ENCODE measurements at places on chromosomes 5 and 9. TPM values are rescaled to one million over a fixed set of nuclear protein-coding genes. Genes with fewer than 3 reads are reported as not detected.

- DNase-seq: no peak
Observed at GRCh38 chr9:113375057-113376023, 1.4 kb downstream of the HDHD3 start.

- no peak for DNase-seq
Observed at GRCh38 chr5:33671700-33672291, 220.0 kb downstream of the ADAMTS12 start.

The NTRK2 gene
- not detected for total RNA-seq

The C5orf46 gene
- not detected for total RNA-seq

GRCh38 chr9:21294904-21295538, 10.1 kb downstream of the IFNA5 start:
- no peak for DNase-seq

DNA sequence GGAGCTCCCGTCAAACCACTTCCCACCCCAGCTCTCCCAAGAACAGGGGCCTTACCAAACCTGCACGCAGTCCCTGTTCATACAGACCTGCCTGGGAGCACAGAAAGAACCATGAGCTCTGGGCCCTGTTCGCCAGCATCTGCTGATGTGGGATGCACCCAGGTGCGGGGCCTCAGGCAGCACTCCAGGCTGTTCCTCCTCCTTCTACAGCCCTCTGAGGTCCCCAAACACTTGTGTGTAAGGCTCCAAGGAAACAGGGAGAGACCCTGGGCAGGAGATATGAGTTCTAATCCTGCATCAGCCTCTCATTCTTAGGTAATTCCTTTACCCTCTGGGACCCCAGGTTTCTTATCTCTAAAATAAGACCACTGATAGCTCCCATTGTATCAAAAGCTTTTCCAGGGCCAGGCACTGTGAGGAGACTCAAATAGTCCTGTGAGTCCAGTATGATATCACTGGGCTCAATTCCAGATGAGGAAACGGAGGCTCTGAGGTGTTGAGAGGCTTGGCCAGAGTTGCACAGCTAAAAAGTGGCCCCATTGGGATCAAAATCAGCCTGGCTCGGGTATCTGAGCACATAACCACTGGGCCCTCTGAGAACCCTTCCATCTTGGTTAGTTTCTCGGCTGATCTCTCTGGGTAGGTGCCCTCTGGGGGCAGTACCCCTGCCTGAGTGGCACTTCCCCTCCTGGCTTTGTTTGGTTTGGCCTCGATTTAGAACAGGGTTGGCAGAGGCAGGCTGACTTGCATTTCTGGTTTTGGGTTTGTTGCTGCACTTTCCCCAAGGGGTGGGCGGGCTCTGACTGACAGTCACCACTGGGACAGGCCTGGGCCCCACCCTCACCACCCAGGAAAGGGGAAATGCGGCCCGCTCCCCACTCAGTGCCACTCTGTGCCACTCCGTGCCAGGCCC, 116.8 kb downstream of the RGS3 start:
- no peak for DNase-seq

- DNase-seq: no peak
Observed at GRCh38 chr9:134198791-134199190, 34.4 kb upstream of the RNU6ATAC start.

DNA sequence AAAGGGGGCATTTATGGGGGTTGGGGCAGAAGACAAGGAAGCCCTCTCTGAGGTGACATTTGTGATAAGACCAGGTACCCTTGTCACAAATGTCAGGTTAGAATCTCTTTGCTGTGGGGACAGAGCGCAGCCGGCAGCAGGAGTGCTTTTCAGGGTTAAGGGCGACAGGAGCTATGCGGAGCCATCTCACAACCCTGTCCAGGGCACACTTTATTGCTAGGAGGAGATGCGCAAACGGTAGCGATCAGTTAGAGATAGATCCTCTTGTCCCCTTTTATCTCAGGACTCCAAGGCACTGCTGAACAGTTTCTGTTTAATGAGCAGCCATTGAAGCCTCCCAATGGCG, 438 bp upstream of the LAMC3 start:
- DNase-seq: no peak

The OR1B1 gene
- not detected for total RNA-seq

DNA sequence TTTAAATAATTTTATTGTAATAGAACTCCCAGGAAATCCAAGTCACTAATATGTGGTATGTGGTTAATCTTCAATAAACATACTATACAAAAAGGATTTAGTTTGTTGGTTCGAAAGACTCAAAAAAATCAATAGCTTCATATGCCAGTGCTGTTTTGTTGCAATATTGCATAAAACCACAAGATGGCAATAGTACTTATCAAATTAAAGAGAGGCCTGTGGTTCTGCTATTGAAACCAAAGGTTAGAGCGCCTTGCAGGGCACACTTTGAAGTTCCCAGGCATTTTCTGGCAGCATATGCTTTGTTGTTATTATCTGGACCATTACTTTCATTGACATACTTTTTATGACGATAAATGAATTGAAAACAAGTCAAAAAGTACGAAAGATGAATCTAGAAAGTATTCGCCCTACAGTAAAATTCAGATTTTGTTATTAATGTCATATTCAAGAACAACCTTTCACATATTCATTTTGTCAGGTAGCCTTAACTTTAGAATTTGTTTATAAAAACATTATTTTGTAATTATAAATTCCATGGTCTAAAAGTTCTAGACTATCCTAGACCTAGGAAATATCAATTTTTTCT, 316.3 kb downstream of the MCTP1 start:
- DNase-seq: peak; percentile 38

GRCh38 chr5:133520062-133520461, 92.3 kb downstream of the FSTL4 start:
- no peak for DNase-seq

- no peak for DNase-seq
Observed at GRCh38 chr5:147404706-147405105, 105.2 kb downstream of the DPYSL3 start.

DNA sequence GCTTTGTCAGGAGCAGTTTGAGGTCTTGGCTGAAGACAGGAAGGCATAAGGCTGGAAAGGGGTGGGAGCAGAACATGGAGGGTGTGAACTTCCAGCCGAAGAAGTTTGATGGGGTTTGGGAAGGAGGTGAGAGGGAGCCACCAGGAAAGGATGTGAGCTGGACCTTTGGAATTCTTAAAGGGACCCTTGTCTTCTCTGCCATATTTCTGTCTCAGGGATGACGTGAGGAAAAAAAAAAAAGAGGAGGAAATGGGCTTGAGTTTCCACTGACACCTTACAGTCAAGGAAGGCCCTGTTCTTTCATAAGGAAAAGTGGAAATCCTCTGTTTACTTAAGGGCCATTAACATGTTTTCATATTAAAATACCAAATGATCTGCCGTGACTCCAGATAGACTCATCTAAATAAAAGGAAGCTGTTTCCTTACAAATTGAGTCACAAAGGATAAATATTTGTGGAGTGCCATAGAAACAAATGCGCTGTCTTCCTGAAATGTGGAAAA, 132.1 kb downstream of the PALM2AKAP2 start:
- DNase-seq: no peak

- no peak for DNase-seq
Observed at GRCh38 chr5:7827610-7828009, 23.3 kb downstream of the CFAP90 start.

DNA sequence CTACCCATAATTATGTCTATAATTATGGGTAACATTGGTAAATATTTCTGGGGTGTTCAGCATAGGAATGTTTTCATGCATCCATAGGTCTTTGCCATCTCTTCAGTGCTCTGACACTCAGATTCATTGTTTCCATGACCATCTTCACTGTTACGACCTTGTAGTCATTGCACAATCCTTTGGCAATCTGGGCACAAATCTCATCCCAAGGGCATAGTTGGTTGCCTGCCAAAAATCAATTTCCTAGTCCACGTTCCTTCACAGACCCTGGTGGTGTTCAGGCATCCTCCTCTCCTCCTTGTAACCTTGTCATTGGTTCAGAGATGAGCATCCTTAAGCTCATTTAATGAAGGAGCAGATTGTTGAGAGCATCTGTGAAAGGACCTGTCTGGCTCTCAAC, 1400.7 kb downstream of the CDH12 start:
- no peak for DNase-seq

GRCh38 chr5:28234356-28234968, 1196.1 kb upstream of the CDH9 start:
- DNase-seq: no peak

The GPR150 gene
- not detected for total RNA-seq

The CACNA1B gene
- total RNA-seq: 2.0 TPM

- DNase-seq: no peak
Observed at GRCh38 chr5:170651604-170652277, 131.8 kb upstream of the GABRP start.

- DNase-seq: no peak
Observed at GRCh38 chr5:143275512-143276363, 127.7 kb downstream of the NR3C1 start.

GRCh38 chr5:139668064-139668880, 20.1 kb downstream of the CXXC5 start:
- DNase-seq: peak; percentile 54

- peak; percentile 23 for DNase-seq
Observed at GRCh38 chr9:4117835-4118610, 181.8 kb downstream of the GLIS3 start.

DNA sequence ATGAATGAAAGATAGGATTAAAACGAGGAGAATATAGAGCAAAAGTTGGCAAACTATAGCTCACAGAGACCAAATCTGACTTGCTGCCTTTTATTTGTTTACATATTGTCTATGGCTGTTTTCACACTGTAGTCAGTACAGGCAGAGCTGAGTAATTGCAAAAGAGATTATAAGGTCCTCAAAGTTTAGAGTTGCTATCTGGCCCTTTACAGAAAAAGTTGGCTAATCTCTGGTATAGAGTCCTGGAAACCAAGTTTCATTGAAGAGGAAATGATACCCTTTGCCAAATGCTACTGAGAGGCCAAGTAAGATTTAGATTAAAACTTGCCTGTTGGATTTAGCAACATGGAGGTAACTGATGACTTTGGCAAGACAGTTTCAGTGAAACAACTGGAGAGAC, 36.0 kb downstream of the LYRM7 start:
- DNase-seq: no peak

DNA sequence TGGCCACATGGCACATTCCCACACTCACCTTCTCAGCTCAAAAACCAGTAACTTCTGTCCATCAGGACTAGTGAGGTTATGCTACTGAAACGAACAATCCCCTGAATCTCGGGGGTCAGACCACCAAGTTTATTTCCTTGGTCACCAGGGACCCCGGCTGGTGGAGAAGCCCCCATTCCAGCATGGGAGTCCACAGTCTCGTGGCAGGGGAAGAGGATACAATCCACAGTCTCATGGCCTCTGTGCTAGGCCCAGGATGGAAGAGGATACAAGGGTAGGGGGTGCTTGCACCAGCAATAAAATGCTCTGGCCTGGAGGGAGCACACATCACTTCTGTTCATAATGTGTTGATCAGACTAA, 7.4 kb upstream of the CARD19 start:
- DNase-seq: no peak

- no peak for DNase-seq
Observed at GRCh38 chr9:120383611-120383998, 196.4 kb downstream of the CDK5RAP2 start.

DNA sequence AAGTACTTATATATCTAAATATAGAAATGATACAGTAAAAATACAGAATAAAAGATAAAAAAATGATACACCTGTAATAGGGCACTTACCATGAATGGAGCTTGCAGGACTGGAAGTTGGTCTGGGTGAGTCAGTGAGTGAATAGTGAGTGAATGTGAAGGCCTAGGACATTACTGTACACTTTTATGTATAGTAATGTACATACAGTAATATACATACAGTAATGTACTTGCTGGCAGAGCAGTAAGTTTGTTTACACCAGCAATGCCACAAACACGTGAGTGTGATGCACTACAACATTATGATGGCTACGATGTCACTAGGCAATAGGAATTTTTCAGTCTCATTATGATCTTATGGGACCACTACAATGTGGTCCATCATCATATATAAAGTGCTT, 34.2 kb downstream of the SUSD1 start:
- no peak for DNase-seq

The GLRA1 gene
- total RNA-seq: not detected

The IER5L gene
- 5.2 TPM for total RNA-seq

DNA sequence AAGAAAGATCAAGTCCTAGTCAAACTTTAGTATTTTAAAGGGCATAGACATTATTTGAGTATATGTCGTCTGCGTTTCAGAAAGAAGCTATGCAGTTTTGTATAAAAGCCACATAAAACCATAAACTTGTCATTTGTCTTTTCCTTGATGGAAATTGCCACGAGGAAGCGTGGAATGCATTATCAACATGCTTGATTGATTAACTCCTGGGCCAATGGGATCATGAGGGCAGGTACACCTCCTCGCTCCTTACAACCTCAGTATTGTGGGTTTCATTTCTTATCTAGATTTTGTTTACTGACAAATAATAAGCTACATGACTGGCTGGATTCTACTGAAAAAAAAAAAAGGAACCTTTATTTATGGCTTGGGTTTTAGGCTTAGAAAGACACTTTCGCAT, 122.5 kb upstream of the RFX3 start:
- DNase-seq: no peak

The SLC34A3 gene
- total RNA-seq: not detected

GRCh38 chr9:121574774-121575519, 75.3 kb upstream of the GGTA1 start:
- no peak for DNase-seq

GRCh38 chr9:37035648-37036370, 1.7 kb upstream of the PAX5 start:
- DNase-seq: peak; percentile 32

GRCh38 chr9:87556821-87557220, 59.2 kb downstream of the DAPK1 start:
- DNase-seq: no peak

The ANKRD31 gene
- total RNA-seq: 0.05 TPM

The OBP2B gene
- total RNA-seq: not detected

GRCh38 chr9:5626727-5627634, 1.9 kb upstream of the RIC1 start:
- DNase-seq: no peak

GRCh38 chr9:4324513-4324912, 24.6 kb upstream of the GLIS3 start:
- no peak for DNase-seq

DNA sequence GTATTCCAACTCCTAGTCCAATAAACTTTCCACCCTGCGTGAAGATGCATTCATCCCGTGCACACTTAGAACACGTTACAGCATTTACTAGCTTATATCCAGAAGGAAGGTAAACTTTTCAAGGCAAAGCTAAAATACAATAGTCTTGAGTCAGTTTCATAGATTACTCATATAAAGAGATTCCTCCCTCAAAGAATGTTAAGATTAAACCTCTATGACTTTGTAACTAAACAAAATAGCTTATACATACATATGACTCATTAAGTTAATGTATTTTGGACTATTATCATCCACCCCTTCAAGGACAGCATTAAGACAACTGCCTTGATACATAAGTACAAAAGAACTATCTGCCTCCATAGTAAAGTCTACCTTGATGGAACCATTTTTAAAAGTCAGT, 36.1 kb downstream of the TLE1 start:
- no peak for DNase-seq

The STOML2 gene
- 108 TPM for total RNA-seq

The TLX3 gene
- total RNA-seq: 0.23 TPM

Measured in endothelial cell (in vitro differentiated cells).